ENCODE measurements at places on chromosomes 12 and 14.

GRCh38 chr12:88450136-88450535 lies 130.1 kb downstream of the KITLG start:
- no peak for DNase-seq

DNA sequence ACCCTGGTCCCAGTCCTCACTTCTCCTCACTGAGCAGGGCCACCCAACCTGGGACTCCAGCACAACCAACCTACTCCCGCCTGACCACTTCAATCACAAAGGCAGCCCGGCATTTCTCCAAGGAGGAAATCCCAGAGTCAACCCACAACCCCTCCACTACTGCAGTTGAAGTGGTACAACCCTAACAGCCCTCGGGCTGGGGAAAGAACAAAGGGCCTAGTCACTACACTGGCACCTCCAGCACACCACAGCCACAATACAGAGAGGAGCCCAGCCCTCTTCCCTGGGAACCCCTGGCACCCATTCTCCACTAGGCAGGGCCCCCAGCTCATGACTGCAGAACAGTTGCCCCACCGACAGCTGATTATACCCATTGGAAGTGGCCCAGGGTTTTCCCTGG lies 13.7 kb upstream of the OR5AU1 start:
- DNase-seq, result no peak

DNA sequence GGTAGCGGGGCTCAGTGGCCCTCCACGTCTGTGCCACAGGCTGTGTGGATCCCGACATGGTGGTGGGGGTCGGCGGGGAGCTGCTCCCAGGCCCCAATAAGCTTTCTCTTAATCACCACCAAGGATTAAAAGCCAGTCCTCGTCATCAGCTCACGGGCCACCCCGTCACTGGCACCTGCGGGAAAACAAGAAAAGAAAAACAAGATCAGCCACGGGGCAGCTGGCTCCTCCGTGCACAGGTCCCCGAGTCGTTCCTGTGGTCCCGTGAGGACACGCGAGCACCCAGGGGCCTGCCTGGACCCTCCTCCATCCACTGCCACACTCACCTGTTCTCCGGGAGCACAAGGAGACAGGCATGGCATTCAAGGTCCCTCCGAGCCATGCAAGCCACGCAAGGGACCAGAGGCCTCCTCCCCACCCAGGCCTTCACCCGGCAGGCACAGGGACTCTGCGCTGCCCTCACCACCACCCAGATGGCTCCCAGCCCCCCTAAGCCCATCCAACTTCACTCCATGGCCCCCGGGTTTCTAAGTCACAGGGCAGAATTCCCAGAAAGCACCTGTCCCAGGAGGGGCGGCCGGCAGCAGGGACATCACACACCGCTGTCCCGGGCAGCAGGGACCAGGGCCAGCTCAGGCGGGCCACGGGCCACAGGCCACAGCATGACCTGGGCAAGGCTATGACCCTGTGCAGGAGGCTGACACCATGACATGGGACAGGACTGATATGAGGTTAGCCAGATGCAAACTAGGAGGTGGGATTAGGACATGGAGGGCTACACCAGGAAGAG lies 72.0 kb downstream of the NCOR2 start:
- DNase-seq, result no peak

GRCh38 chr12:107014055-107014454 lies 27.1 kb upstream of the MTERF2 start:
- no peak for DNase-seq

All from stimulated activated CD4-positive, alpha-beta T cell treated with anti-CD3 and anti-CD28 coated beads, Interleukin-15, amount 100 ng/mL, for 24 hours (primary cell).